ENCODE measurements at places on chromosomes 11 and 22.

- DNase-seq = no peak
Measured at GRCh38 chr22:47782328-47783075, 1020.1 kb downstream of the TBC1D22A start.

DNA sequence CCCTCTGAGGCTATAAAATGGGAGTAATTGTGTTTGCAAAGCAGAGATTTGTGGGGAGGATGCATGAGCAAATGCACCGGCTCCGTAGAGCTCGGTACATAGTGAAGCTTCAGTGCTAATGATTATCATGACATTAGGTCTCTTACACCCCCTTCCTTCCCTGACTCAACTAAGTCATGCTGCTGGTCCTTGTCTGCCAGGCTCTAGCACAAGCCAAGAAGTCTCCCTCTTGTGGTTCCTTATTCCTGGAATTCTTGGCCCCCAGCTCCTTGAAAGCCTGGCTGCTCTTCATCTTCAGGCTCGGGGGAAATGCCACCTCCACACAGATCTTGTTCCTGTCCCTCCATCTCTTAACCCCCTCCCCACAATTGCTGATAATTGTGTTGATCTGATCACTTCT lies 45.7 kb upstream of the SYT13 start:
- no peak for DNase-seq

DNA sequence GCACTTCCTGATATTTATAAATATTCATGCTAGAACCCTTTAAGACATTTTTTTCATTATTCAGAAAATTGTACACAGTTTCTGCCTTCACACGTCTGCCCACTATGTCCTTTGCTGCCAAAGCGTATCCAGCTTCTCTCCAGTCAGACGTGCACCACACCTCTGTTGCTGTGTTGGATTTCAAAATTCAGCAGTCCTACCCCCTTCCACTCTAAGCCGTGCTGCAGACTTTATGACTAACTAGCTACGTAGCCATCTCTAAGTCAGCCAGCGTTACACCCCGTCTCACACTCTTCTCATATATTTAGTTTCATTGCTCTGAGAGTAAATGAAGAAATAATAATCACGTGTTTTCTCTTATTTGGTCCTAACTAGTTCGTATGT lies 28.2 kb upstream of the OPCML start:
- no peak for DNase-seq

GRCh38 chr11:2164861-2165555 lies 4.0 kb upstream of the INS start:
- no peak for DNase-seq

- DNase-seq = no peak
Measured at GRCh38 chr11:65489706-65490320, 9.0 kb upstream of the MALAT1 start.

GRCh38 chr11:45248501-45249011 lies 37.6 kb downstream of the SYT13 start:
- DNase-seq = no peak

- DNase-seq = no peak
Measured at GRCh38 chr22:19916006-19916405, 25.6 kb upstream of the COMT start.

GRCh38 chr11:61764606-61765260 lies 12.3 kb downstream of the MYRF start:
- no peak for DNase-seq

GRCh38 chr22:43262990-43263644 lies 76.2 kb upstream of the TTLL12 start:
- no peak for DNase-seq

DNA sequence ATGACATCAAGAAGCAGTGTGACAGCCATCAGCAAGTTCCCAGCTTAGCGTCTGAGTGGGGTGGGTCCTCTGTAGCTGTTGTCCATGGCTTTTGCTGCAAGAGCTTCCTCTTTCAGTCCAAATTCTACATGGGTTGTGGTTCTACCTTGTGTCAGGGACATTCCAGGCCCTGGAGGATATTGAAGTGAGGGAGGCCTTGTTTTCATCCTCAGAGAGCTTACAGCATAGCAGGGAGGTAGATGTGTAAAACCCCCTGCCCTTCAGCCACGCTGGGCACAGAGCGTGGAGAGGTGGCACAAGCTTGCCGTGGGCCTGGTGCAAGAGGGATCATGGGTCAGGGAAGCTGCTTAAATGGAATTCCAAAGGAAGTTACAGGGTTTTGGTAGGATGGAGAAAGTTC lies 93.9 kb downstream of the GRIK4 start:
- DNase-seq = no peak

GRCh38 chr11:47101406-47101805 lies 75.3 kb downstream of the ARFGAP2 start:
- DNase-seq = no peak

DNA sequence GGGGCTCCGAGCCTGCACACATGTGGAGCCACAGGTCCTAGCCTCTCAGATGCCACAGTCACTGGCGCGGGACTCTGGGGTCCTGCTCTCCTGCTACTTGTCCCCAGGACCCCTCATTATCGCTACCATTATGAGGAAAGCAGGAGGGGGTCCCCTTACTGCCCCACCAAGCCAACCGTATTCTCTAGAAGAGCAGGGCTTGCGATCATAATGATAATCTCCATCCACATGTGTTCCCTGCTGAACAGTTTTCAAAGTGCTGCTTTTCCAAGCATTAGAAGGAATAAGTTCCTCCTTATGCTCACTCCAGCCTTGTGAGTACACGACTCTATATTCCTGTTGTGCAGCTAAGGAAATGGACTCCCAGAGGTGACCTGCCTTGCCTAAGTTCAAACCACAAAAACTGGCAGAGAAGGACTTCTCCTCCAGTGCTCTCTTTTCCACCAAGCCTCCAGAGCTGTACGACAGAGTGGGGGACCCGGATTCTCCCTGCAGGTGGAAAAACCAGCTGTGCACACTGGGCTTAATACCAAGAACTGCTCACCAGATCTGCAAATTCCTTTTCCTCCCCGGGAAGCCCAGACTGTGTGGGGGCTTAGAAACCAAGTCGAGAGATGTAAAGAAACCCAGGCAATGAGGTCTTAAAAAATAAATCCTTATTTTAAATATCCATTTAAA lies 92.8 kb upstream of the DRD2 start:
- DNase-seq = no peak

DNA sequence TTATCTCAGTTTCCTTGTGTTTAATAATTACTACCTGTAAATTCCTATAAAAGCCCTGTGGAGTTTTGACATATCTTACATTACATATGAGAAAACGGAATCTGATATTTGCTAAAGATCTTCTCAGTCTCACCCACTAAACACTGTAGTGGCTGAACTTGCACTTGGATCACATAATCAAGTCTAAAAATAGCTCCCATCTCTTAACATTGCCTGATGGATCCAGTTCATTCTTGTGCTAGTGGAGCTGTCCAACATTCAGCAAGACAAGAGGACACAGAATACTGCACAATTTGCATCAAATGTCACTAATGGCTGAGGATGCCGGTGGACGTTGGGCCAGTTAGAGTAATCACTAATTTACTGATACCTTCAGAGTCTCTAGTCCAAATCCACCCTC lies 569.9 kb upstream of the ANO5 start:
- DNase-seq = no peak

DNA sequence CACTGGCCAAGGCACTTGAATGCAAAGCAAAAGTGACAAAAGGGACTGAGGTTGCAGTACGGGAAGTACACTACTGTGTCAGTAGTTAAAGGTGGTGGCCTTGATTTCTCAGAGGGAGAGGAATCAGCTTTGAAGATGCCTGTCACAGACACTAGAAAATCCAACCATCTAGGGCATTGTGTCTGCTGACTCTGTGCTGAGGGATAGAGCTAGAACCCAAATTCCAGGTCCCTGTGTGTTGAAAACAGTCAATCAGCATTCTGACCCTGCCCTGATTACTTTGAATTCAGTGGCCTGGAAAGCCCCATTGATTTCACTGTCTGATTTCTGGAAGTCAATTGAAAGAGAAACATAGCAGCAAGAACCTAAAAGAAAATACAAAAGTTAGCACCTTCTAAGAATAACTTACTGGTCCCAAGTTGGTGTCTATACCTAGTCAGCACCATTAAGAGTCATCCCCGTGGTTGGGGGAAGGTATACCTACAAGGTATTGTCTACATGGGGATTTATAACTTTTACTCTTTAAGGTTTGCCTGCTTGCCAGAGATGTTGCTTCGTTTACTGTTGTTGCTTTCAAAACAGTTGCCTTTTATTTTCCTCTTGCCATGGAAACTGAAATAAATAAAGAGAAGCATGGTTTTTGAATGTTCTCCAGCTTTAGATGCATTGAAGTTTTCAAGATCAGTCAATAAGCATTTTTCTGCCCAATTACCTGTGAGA lies 97.3 kb downstream of the PDHX start:
- no peak for DNase-seq

DNA sequence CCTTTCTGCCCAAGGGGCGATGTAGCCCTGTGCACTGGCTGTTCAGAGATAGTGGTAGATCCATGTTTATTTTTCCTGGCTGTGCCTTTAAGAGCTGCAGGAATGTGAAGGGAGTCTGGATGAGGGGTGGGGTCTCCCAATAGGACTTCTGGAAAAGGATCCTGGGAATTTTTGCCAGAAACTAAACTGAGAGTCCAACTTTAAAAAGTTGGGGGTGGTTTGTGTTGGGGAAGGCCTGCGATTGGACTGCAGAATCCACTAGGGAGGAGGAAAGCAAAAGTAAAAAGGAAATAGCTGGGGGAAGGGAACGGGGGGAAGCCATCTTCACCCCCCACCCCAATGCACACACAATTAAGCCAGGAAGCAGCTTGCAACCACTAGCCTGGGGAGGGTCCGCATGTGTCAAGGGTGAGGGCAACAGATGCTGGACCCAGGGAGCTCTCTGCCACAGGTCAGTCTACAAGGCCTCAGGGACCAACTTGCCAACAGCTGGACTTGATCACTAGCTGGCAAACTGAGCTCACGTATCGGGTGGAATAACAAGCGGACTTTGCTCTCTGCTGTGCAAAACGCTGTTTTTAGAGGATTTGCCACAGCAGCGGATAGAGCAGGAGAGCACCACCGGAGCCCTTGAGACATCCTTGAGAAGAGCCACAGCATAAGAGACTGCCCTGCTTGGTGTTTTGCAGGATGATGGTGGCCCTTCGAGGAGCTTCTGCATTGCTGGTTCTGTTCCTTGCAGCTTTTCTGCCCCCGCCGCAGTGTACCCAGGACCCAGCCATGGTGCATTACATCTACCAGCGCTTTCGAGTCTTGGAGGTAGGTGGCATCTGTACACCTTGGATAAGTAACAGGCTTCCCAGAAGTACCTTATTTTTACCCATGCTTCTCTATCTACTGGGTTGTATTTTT lies at the start of gene OLFML1:
Gene OLFML1, plus strand, starts transcription at position 321 of the 912 bp plus-strand sequence. Its CDS starts 370 bp downstream, at position 691.
- DNase-seq = no peak

All from KBM-7 (cell line).